Activated T-cell treated with anti-CD3 and anti-CD28 coated beads, Interleukin-2, amount 50 U/mL, for 1 hour (primary cell): ENCODE measurements at places on chromosomes 2 and 18.

- DNase-seq, result peak; percentile 11
These were observed 78.3 kb upstream of the ODC1 start for GRCh38 chr2:10526281-10527000.

GRCh38 chr2:135557530-135557929 is 26.2 kb downstream of the R3HDM1 start:
- DNase-seq, result no peak

DNA sequence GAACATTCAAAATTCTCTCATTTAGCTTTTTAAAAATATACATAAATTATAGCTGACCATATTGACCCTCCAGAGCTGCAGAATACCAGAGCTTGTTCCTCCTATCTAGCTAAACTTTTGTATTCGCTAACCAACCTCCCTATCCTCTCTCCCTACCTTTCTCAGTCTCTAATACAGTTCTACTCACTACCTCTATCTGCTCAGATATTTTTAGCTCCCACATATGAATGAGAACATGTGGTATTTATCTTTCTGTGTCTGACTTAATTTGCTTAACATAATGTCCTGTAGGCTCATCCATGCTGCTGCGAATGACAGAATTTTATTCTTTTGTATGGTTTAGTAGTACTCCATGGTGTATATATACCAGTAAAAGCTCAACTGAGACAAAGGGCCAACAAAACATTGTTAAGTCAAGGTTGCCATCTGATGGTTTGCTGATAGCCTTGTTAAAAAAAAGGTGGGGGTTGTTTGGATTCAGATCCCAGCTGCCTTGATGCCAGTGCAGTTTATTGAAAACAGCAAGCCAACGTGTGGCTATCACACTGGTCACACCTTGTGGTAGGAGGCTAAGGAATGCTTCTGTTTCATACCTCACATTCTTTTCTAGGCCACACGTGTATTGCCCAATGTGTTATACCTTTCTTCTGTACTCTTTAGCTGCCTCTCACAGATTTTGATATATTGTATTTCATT is 101.5 kb downstream of the VWA3B start:
- no peak for DNase-seq

- no peak for DNase-seq
These were observed 107.5 kb downstream of the GULP1 start for GRCh38 chr2:188399159-188399558.

GRCh38 chr18:30072609-30073385 is 969.7 kb downstream of the DSC3 start:
- no peak for DNase-seq

- DNase-seq, result no peak
These were observed 65.7 kb downstream of the FMNL2 start for GRCh38 chr2:152400607-152401214.

DNA sequence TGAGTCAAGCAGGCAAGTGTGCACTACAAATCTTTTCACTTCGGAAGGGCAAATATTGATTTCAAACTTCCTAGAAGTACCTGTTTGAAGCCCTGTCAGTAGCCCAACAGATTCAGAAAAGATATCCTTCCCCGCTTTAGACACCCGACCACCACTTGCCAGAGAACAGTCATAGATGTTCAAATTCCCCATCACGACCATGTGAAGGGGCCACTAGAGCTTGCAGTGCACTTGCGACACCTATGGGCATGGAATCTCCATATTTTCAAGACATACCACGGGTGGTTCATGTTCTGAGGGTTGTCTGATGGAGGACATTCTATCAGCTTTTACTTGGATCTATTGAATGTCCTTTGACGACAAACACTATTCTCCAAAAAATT is 23.8 kb downstream of the GNLY start:
- DNase-seq, result no peak

GRCh38 chr2:136310005-136310495 is 192.1 kb upstream of the CXCR4 start:
- DNase-seq, result no peak

- DNase-seq, result peak; percentile 27
These were observed at the start of gene GALNT14 for GRCh38 chr2:31138037-31138962. Gene GALNT14 (minus strand): TSS chr2:31138440. CDS start chr2:31138086, 354 bp downstream.

DNA sequence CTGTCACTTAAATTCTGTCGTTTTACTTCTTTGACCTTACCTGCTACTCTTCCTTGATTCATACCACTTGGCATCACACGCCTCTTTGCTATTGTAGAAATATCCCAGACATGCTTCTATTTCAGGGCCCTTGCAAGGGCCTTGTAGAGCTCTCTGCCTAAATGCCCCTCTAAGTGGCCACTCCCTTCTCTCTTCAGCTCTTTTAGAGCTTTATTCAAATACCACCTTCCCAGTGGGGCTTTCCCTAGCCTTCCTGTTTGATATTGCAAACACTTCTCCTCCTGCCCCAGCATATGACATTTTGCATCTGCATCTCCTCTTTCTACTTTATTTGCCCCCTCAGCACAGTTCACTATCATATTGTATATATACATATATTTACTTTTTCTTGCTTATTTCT is 54.0 kb downstream of the PELI1 start:
- no peak for DNase-seq

GRCh38 chr18:51952844-51953243 is 387.2 kb upstream of the DCC start:
- DNase-seq, result no peak

DNA sequence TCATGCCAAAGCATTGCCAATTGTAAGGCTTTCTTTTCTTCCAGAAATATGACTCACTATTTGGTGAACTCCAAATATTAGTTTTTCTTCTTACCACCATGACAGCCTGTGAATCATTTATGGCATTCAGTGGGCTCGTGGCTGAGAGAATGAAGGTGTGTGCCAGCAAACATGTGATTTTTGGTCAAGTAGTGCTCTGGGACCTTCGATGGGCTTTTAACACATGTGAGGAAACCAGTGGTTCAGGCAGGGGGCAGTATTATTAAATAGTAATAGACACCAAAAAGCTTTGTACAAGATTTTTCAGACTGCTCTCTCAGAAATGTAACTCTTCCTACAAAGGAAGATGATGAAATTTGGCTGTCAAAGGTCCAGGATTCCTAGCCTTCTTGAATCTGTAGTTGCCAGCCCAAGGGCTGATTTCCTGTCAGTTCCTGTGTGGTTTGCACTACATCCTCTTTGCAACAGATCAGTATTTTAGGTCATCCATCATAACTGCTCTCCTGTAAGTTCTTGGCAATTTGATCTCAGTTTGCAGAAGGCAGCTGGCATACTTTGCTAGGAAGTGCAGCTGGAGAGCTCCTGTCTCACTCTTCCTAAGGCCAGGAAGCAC is 64.3 kb downstream of the BABAM2 start:
- no peak for DNase-seq

DNA sequence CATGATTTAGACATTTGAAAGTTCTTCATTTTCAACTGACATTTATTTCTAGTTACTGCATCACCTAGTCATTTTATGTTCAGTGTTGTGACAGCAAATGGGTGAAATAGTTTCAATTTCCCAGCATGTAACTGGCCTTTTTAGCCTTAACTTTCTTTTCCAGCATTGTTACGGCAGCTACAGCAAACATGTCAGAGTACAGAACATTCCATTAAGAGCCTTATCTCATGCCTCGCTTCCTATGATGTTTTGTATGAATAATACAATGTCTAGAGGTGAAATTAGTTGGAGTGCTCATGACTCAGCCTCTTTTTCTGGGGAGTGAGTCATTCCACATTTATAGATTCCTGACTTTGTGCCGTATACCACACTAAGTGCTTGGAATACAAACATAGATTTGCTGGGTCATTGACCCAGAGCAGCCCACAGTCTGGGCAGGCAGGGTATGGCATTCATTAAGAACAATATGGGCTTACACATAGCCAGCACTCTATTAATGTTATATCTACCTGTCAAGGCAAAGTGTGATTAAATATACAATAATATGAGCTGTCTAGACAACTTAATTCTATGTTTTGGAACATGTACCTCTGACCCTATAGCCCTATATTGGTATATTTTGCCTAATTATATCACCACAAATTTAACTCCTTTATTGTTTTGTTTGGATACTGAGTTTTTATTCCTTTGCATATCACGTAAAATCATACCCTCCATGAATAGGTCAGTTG is 72.2 kb downstream of the MAP2 start:
- no peak for DNase-seq

GRCh38 chr18:70166668-70167067 is 38.8 kb downstream of the RTTN start:
- no peak for DNase-seq

DNA sequence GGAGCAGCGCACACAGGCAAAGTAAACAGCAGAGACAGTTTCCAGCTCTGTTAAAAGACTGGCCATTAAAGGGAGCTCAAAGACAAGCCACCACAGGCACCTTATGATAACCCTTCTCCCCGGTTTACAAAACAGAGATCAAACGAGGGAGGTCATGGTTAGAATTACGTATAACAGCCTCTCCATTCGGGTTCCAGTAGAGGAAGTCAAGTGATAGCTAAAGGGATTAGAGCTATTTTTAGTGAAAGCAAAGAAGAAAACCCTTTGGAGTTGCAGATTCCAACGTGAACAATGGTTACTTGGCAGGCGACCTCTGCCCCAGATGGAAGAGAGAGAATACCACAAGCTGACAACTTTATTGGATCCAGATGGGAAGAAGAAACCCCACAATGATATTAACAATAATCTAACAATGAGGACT is 31.2 kb upstream of the EDAR start:
- DNase-seq, result no peak

DNA sequence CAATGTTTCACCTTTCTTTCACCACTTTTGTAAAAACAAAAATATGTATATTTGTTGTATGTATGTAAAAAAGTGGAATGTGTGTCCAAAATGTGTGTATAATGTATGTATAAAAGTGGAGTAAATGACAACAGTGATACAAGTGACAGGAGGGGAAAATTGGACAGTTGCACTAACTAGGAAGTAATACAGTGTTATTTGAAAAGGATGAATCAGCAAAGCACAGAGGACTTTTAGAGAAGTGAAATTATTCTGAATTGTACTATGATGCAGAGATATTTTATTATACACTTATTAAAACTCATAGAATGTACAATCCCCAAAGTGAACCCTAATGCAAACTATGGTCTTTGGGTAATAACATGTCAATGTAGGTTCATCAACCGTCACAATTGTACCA is 331.3 kb upstream of the CNTNAP5 start:
- no peak for DNase-seq

DNA sequence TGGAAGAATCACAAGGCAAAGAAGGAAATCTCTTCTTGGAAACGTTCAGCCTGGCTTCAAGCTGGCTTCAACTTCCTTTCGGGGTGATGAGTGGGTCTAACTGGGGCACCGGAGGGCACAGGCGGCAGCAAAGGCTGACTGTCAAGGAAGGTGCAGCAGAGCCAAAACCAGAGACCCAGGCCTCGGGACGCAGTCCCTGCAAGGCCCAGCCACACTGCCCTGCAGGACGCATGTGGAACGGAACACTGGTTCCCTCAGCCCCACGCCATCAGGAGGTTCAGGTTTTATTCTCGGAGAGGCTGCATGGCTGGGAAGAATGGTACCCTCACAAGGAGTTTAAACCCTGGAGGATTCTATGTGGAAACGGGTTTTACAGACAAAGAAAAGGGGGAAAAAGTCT is 165.5 kb downstream of the HDAC4 start:
- DNase-seq, result no peak
